ENCODE measurements at places on chromosomes 6 and 20. TPM values are rescaled to one million over a fixed set of nuclear protein-coding genes. Genes with fewer than 3 reads are reported as not detected.

MOG gene
- not detected for total RNA-seq

FAM209B gene
- not detected for total RNA-seq

FAM210B gene
- total RNA-seq, result 117 TPM

ELOVL4 gene
- total RNA-seq, result 0.94 TPM

DNA sequence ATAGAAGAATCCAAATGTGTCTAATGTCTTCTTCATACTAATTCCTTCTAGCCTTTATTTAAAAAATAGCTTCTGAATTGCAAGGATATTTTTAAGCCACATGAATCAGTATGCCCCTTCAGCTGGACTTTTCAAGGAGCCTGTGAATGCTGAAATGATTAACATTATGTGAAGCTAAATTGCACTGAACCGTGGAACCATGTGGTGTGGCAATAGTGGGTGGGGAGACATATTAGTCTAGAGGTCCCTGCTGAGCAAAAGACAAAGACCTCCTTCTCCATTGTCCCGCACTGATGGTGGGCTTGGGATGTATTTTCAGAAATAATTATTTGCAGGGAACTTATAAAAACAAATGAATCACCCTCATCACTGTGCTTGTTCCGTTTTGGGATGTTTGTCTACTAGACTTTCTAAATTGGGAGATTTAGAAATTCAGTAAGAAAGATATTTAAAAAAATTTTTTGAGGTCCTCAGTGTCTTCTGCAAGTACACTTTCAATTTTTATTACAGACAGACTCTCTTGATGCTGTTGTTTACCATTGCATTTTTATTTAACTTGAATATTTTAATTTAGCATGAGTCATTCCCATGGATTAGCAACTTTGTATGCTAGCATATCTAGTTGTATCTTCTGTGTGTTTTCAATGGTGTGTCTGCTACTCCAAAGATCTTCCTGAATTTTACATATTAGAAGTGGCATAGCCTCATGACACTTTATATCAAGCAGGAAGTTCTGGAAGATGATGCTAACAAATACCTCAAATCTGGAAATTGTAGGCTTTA is 238.1 kb downstream of the LAMA2 start:
- DNase-seq, result no peak

GRCh38 chr6:14932485-14933182 is 313.2 kb upstream of the JARID2 start:
- DNase-seq, result no peak

GRCh38 chr6:150008588-150008987 is 16.7 kb downstream of the RAET1L start:
- peak; percentile 22 for DNase-seq

All from adrenal gland (tissue), 19 donors.